ENCODE measurements at places on chromosomes 5 and 9.

DNA sequence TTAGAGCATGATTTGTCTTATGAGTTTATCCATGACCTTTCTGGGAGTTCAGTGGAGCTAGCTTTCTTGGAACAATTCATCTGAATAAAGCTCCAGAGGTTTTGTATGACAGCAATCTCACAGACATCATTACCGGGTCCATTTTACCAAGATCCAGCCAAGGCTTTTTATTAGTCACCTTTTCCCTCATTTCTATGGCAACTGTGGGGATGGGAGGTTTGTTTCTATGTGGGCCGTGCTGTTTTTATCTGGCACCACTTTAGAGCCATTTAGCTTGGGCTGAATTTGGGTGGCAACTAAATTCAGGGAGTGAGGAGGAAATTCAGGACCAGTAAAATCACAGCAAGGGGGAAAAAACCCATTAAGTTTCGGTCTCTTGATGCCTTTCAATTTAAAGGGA, 245.7 kb downstream of the NSG2 start:
- peak; percentile 5 for DNase-seq

GRCh38 chr5:51104556-51104955, 278.7 kb upstream of the ISL1 start:
- no peak for DNase-seq

GRCh38 chr5:68330574-68330973, 115.0 kb downstream of the PIK3R1 start:
- DNase-seq = no peak

DNA sequence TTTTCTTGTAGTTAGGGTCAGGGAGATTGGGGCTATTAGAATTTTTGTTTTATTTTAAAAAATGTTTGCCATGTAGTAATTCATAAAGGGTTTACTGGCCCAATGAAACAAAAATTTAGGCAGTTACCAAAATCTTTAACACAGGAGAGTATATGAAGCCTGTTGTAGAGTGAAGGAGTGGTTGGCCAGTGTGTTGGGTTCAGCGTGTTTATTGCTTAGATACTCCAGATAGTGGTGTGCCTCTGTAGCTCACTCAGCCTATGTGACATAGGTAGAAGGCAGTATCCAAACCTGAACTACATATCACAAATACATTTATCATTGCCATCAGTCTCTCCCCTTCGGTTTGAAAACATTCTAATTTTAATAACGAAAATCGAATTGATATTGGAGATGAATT, 1.2 kb downstream of the TEK start:
- no peak for DNase-seq

DNA sequence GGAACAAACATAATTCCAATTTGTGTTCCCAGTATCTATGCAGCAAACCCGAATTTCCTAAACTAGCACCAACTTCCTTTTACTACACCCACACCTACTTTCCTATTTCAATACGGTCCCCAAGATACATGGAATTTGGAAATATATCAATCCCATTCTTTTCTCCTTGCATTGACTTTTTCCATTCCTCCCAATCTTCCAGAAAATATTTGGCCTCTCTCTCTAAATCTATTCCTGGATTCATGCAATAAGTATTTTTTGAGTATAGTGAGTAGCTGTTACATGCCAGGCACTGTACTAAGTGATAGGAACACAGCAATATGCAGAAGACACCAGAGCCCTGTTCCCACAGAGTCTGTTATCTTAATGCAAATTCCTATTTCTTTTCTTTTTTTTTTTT, 216.2 kb upstream of the PIK3R1 start:
- no peak for DNase-seq

- peak; percentile 25 for DNase-seq
Observed at GRCh38 chr5:129716235-129716634, 31.7 kb upstream of the MINAR2 start.

DNA sequence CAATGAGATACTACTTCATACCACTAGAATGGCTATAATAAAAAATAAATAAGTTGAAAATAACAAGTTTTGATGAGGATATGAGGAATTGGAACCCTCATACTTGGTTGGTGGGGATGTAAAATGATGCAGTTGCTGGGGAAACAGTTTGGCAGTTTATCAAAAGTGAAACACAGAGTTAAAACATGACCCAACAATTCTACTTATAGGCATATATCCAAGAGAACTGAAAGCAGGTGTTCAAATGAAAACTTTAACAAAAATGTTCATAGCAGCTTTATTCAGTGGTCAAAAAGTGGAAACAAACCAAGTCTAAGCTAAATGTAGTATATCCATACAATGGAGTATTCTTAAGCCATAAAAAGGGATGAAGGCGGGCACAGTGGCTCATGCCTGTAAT, 13.1 kb upstream of the LHFPL2 start:
- no peak for DNase-seq

DNA sequence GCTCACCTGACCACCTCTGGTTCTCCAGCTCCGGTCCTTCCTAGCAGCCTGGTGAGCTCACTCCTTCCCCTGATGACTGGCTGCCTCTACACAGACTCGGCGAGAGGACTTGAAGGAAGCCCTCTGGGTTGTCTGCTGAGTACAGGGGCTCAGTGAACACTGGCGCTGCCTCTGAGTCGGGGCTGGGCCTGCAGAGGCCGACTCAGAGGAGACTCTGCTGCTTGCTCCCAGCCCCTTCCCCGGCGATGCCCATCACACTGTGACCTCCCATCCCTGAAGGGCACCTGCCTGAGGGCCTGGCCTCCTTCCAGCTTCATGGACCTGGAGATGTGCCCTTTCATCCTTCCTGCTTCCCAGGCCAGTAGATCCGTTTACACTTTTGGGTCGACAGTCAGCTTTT, 22.0 kb downstream of the CRB2 start:
- no peak for DNase-seq

GRCh38 chr9:23587433-23587832, 238.6 kb downstream of the ELAVL2 start:
- peak; percentile 3 for DNase-seq

GRCh38 chr5:110383231-110383630, 343.2 kb downstream of the TMEM232 start:
- DNase-seq = no peak

- no peak for DNase-seq
Observed at GRCh38 chr5:141758310-141758998, 76.4 kb upstream of the ARAP3 start.

DNA sequence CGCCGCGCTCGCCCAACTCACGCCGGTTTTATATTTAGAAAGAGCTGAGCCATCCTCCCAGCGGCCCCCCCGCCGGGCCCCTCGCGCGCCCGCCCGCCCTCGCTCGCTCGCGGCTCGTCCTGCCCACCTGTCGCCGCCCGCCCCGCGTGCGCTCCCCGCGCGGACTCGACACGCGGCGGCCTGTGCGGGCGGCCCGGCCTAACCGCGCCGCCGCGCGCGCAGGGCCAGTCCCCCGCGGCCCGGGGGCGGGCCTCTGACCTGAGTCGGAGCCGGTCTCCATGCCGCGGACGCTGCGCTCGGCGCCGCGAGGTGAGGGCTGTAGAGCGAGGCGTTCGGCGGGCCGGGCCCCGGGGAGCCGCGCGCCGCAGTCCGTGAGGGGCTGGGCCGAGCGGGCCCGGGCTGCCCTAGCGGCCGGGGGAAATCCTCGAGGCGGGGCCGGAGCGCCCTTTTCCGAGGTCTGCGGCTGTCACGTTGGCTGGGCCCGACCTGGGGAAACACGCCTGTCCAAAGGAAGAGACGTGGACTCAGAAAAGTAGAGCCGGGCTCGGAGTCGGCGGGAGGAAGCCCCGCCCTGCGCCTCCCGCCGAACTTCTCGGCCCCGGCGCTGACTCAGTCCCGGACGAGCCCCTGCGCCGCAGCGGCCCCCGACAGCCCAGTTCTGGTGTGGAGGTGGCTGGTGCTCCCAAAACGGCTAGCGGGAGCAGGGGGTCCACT, at the start of gene ECPAS:
ECPAS (minus strand) TSS at position 526 of the 714 bp plus-strand sequence. CDS start 11,465 bp downstream, outside the sequence.
- DNase-seq = peak; percentile 70

DNA sequence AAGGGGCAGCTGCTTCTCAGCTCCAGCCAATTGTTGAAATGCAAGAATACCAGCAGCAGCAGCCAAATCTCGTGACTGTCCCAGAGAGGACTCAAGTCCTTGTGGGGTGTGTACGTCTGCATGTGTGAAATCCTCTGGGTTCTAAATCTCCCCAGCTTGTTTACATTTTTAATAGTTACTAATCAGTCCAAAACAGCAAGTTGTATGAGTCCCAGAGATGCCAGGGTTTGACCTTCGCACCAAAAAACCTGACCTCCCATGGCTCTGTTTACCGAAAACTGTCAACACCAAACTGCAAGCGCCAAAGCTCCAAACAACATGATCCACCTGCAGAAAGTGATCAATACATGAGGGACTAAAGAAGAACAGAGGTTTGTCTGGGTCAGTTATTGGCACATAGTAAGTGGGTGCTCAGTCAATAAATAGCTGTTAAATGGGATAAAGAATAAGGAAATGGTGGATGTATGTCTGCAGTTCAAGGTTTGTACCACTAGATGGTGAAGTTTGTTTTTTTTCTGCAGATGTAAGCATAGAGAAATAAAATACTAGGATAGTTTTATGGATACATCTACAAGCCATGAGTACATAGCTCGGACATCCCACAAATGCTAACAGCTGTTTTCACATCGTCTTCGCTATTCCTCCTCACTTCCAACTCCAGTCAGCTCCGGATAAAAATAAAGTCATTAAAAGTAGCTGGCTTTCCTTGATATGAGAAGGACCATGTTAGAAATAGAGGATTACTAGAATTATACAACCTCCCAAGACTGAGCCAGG, 85.3 kb upstream of the ADRB2 start:
- DNase-seq = peak; percentile 52

- DNase-seq = no peak
Observed at GRCh38 chr5:109496112-109496511, 86.3 kb upstream of the PJA2 start.

Data from stromal cell of bone marrow (primary cell).